ENCODE measurements at places on chromosomes 2 and 18.

- DNase-seq: no peak
Measured at GRCh38 chr2:25310965-25311864, 30.5 kb downstream of the DNMT3A start.

- no peak for DNase-seq
Measured at GRCh38 chr2:33099989-33100388, 153.2 kb downstream of the LTBP1 start.

GRCh38 chr2:239935789-239936758 lies 89.1 kb downstream of the NDUFA10 start:
- DNase-seq: no peak

- no peak for DNase-seq
Measured at GRCh38 chr2:15746703-15747550, 155.3 kb downstream of the DDX1 start.

DNA sequence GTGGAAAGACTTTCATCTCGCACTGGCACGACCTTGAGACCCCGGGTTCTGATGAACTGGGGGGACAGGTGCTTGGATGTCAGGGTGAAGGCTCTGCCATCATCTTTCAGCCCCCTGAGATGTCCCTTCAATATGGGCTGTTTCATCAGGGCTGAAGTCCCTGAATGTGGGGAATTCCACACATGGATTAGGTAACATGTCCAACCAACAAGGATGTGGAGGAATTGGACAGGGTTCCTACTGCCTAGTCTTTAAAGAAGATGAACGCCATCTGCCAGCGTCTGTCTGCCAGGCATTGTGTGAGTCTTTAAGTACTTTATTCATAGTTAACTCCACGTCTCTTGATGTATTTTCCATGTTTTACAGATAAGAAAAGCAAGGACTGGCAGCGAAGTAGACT lies 5.9 kb upstream of the GRHL1 start:
- no peak for DNase-seq

GRCh38 chr2:19003554-19003953 lies 354.9 kb downstream of the OSR1 start:
- no peak for DNase-seq

GRCh38 chr2:132902626-132903025 lies 232.6 kb upstream of the LYPD1 start:
- DNase-seq: no peak

GRCh38 chr2:85239102-85239501 lies 88.7 kb downstream of the TGOLN2 start:
- DNase-seq: no peak

- DNase-seq: no peak
Measured at GRCh38 chr2:226526716-226527115, 272.9 kb downstream of the IRS1 start.

- DNase-seq: no peak
Measured at GRCh38 chr2:132620115-132620514, 49.9 kb downstream of the LYPD1 start.

GRCh38 chr2:222651718-222652418 lies 4.0 kb downstream of the FARSB start:
- no peak for DNase-seq

DNA sequence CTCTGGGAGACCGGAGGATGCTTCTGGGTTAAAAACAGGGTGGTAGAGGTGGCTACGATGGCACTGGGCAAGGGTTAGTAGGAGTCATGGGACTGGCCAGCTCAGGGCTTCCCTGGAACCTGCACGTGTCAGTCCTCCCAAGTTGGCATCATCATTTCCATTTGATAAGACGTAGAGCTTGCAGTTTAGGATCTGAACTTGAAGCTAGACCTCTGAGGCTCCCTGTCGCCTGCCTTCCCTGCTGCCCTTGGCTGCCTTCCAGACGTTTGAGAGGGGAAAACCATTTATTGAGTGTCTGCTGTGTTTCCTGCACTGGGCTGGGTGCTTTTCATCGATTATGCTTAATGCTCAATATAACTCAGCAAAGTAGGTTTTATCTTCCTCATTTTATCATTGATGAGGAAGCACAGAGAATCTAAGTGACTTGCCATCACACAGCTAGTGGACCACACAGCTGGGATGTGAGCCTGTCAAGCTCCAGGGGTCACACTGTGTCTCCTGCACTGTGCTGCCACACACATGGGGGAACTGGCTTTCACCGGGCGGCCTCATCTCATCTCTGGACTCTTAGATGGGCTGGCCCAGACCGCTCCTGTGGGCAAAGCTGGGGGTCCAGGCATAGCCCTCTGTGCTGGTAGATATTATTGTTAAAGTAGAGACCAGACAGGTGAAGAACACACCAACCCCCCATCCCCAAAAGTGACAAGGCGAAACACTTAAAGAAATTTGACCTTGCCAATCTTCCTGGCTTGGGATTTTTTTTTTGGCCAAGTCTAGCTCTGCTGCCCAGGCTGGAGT lies 7.8 kb downstream of the NT5DC4 start:
- no peak for DNase-seq

DNA sequence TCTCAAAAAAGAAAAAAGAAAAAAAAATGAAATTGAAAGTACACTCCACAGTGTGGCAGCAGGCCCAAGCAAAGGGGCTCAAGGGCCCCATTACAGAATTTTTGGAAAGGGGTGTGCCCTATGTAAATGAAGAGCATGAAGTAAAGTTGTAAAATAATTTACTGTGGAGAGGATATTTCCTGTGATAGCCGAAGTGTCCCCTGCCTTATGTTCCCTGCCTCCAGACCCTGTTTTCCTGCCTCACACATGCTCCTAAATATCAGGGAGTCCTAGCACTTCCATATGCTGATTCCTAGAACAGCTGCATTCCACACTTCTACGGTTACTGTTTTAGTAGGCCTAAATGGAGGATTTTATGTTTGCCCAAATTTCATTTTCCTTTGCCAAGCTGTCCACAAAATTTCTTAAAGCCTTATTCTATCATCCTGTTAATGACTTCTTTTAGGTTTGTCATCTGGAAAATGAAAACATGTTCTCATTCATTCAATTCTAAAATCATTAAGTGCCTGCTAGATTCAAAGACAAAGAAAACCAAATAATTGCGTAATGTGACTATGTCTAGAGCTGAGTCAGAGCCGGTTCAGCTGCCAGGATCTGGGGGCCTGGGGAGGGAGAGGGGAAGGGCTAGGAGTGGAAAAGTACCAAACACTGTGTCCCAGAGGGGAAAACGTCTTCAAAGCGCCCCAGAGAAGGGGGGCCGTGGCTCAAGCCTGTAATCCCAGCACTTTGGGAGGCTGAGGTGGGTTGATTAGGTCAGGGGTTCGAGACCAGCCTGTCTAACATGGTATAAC lies 25.9 kb upstream of the IMPA2 start:
- DNase-seq: no peak

- DNase-seq: no peak
Measured at GRCh38 chr2:9310377-9310776, 103.8 kb downstream of the ASAP2 start.

GRCh38 chr18:49811151-49811938 lies 2.0 kb downstream of the ACAA2 start:
- DNase-seq: no peak

- no peak for DNase-seq
Measured at GRCh38 chr2:222212571-222212970, 86.2 kb downstream of the PAX3 start.

DNA sequence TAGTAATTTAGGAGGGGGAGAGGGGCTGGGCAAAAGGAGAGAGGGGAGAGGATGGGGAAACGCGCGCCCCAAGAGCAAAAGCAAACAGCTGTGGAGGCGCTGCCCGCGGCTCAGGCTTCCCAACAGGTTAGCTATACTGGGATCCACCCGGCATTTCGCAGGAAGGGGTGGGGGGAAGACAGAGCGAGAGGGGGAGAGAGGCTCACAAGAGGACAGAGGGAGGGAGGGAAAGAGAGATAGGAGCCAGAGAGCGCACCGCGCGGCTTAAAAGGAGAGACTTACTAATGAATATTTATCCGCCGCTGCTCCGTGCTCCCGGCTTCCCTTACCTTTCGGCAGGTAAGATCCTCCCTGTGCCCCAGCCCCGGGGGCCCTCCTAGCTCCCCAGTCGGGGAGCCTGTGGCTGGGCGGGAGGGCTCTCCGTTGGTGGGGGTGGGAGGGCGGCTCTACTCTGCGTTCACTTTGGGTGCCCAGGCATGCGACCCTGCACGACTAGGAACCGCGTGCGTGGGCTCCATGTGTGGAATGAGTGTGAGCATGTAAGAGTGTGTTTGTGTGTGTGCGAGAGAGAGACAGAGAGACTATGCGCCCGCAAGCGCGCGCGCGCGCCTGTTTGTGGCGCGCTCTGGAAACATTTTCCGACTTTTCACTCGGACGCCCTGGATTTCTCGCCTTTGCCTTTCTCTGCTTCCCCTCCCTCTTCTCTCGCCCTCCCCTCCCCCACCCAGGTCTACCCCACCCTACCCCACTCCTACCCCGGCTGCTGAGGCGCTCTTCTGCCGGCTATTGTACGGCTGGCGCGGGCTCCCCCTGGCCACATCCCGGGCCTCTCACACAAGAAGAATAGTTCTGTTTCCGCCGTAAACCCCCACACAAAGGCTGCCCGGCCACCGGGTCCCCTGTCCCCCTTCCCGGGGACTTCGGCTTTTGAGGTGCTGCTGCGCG lies 7.2 kb upstream of the SIX3 start:
- DNase-seq: no peak

DNA sequence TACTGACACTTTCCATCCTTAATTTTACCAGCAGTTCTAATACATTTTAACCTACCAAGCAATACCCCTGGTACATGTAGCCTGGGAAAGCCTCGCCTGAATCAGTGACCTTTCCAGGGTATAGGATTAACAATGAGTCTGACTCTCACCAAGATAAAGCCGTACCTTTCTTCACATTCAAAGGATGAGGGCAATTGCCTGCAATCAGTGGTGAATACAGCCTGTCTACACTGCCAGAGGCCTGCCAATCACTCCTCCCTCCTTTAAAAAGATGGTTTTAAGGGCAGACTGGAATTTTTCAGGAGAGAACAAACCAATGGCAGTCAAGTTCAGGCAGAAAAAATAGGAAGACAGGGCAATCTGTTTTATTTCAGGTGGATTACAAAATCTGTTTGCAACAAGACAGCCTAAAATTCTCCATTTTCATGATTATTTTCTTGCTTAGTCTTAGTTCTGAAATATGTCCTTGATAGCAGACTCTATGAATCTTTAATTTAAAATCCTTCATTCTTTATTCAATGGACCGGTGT lies 4.8 kb downstream of the EPHA4 start:
- no peak for DNase-seq

GRCh38 chr18:38243291-38243690 lies 677.7 kb upstream of the CELF4 start:
- DNase-seq: no peak

- no peak for DNase-seq
Measured at GRCh38 chr18:63681449-63682340, 20.0 kb upstream of the SERPINB3 start.

DNA sequence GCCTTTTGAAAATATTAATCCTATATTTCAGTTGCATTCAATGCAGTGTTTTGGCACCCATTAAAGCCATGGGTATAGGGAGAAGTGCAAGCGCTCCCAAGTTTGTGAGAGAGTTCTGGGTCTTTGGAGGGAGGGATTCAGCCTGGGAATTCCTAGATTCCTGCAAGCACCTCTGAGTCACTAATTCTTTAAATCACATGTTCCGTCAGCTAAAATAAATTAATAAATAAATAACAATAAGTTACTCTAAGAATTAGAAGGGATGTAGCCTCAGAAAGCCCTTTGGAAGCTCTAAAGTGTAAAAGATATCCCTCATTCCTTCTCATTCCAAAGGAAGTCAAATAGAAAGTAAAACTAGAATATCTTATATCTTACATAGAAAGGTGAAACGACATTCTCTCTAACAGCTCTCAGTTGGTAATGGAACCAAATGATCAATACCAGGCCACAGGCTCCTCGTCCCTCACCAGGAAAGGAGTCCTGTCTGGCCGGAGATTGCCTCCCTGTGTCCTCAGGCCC lies 222.4 kb upstream of the RBBP8 start:
- no peak for DNase-seq

DNA sequence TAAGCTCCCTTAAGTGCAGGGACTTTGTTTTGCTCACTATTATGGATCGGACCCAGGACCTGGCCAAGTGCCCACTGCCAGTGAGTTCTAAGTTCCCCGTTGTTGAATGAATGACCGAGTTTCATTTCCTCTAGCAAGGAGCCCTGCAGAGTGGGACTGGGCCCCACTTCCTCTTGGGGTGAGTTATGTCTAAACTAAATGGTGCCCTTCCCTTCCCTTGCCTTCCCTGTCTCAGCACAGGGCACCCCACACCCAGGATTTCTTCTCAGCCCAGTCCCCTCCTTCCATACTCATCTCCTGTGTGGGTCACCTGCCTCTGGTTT lies 195.3 kb upstream of the HS6ST1 start:
- DNase-seq: no peak

GRCh38 chr18:63216516-63217311 lies 102.9 kb downstream of the BCL2 start:
- DNase-seq: no peak

GRCh38 chr2:234178330-234179030 lies 128.0 kb downstream of the SPP2 start:
- no peak for DNase-seq

Measured in D721Med (cell line).